ENCODE measurements at places on chromosomes 6 and 20.

DNA sequence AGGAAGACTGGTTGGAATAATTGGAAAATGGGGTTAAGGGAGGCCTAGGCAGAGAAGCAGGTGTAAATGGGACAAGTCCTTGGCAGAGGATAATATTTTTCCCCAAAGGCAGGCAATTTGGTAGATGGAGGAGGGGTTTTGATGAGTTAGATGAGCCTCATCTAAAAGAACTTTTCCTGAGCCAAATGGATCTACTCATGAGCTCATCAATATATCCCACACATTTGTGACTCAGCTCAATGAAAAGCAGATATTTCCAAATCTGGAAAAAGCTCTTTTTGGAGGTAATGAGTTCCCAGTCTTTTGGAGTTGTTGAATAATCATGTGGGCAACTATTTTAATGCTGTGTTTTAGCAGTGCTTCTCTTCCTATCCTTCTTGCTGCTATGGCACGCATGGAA is 685.5 kb upstream of the CITED2 start:
- peak; percentile 87 for DNase-seq

- DNase-seq: no peak
Measured at GRCh38 chr6:123962508-123962907, 158.8 kb downstream of the NKAIN2 start.

DNA sequence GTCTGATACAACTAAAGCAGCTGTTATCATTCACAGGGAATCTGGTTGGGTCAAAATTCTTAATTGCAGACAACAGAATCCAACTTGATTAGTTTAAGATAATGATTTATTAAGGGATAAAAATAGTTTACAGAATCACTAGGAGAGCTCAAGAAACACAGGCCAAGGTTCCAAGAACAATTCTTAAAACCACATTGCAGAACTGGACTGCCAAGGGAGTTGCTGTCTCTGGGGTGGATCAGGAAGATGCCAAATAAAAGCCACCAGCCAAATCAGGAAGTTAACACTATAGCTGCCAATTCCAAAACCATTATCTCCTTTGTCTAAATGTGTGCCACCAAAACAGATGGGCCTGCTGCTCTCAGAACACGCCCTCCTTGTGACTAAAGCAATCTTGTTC is 53.7 kb downstream of the NUDT3 start:
- no peak for DNase-seq

GRCh38 chr6:91304521-91304920 is 717.6 kb upstream of the MAP3K7 start:
- DNase-seq: no peak

- DNase-seq: peak; percentile 62
Measured at GRCh38 chr6:70706491-70707123, 38.9 kb downstream of the SMAP1 start.

DNA sequence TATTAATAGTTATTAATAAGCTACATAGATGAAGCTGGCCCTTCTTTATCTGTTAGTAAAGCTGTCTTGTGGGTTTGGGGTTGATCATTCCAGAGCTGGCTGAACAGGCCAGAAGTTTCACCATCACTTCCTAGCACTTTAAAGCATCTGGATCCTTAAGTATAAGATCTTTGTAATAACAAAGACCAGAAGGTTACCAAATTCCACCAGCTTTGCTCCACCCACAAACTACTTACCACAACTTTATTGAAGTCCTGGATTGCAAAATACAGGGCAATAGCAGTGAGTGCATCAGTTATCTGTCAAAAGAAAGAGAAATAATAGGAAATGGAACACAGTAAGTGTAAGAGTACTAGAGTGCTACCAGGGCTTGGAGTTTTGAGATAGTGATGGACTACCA is 33.0 kb downstream of the PIGU start:
- peak; percentile 90 for DNase-seq

- DNase-seq: no peak
Measured at GRCh38 chr6:50927800-50928199, 109.1 kb downstream of the TFAP2B start.

- DNase-seq: no peak
Measured at GRCh38 chr6:113292646-113293422, 564.3 kb upstream of the MARCKS start.

DNA sequence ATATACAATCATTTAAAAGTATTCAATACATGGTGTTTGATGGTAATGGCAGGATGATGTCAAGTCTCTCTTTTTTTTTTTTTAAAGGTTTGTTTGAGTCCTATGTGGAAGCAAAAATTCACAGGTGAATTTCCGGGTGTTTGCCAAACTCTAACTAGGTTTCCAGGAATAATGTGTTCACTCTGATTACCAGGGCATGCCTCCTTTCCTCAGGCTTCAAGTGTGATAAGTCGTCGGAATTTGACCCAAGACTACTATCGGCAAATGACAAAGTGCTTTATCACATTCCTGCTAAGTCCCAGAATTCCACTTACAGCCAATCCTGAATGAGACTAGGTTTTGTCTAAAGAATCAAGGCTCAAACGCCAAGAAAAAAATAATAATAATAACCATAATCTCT is 7.3 kb downstream of the OARD1 start:
- DNase-seq: no peak

DNA sequence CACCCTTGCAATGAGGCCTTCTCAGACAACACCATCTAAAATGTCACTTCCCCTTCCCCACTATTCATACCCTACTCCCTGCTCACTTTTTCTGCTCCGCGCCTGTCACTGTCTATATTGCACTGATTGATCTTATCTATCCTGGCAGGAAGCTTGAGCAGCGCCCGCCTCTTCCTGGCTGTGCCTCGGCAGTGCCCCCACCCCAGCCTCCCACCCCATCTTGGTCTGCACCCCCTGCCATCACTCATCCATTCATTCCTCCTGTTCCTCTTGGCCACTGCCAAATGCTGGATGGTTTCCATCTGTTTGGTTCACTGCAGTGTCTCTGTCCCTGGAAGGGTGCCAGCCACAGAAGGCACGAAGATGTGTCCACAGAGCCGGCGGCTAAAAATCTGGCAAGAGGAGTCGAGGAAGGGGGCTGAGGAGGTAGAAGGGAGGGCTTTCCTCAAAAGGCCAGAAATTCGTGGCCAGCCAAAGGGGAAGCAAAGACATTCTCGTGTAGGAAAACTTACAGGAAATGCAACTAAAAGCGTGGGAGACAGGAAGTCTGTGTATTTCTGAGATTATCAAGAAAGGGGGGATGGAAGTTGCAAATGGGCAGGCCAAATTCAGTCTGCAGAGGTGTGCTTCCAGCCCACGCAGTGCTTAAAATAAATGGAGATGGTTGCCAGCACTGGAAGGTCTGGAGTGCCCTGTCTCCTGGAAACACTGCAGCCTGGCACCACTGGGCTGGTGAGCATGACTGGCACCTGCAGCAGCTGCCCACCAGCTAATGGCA is 27.6 kb downstream of the SYNJ2 start:
- DNase-seq: peak; percentile 65

DNA sequence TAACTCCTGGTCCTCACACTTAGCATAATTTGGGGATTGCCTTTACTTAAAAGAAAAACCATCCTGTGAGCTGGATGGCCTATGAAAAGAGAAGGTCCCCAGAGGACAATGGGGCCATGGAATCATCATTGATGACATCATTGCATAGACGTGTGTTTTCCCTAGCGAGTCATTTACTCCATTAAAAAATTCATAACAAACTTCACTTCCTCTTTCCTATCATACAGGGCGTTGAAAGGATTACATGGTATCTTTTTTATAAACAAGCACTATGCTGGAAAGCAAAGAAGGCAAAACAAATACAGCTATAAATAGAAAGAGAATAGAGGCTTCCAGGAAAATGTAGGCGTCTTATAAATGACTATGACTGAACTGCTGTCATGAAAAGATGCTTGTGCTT is 11.3 kb upstream of the COL12A1 start:
- peak; percentile 91 for DNase-seq

GRCh38 chr20:35039146-35039545 is 53.5 kb downstream of the TRPC4AP start:
- no peak for DNase-seq

- peak; percentile 36 for DNase-seq
Measured at GRCh38 chr6:111939902-111940301, 66.7 kb upstream of the FYN start.

DNA sequence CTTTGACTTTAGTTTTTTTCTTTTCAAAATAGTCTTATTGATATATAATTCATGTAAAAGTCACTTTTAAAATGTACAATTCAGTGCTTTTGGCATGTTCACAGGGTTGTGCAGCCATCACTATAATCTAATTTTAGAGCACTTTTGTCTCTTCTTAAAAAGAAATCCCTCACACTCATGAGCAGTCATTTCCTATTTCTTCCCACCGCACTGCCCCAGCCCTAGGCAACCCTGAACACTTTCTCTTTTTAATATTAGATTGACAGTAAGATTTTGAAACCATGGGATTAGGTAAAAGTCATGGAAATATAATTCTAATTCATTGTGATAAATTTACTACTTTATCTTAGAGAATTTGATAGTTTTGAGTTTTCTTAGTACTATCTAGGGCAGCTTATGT is 309.4 kb downstream of the UTRN start:
- DNase-seq: no peak

GRCh38 chr6:162721404-162721687 is 6.2 kb downstream of the PRKN start:
- DNase-seq: no peak

GRCh38 chr6:132011582-132011981 is 60.4 kb upstream of the CCN2 start:
- peak; percentile 65 for DNase-seq

- peak; percentile 42 for DNase-seq
Measured at GRCh38 chr6:166849749-166850183, 106.6 kb downstream of the RNASET2 start.

GRCh38 chr6:170074907-170075306 is 216.0 kb downstream of the DLL1 start:
- DNase-seq: no peak

GRCh38 chr20:57223648-57224489 is 42.6 kb downstream of the BMP7 start:
- DNase-seq: peak; percentile 42

GRCh38 chr20:20649945-20650344 is 62.5 kb downstream of the RALGAPA2 start:
- no peak for DNase-seq

DNA sequence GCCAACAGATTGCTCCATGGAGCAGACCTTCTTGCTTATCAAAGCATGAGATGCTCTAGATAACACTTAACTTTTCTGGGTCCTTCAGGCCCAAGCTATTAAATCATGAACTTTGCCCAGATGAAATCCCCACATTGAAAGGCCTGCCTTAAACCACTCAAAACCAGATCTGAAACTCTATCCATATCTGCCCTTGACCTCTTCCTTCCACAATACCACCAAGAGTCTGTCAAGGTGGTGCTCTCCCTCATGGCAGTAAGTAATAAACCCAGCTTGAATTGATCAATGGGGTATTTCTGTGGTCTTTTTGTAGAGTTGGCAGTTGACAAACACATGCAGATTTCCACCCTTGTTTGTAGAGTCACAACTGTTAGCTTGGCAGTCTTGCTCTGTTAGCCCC is 135.5 kb downstream of the ISM1 start:
- no peak for DNase-seq

GRCh38 chr20:51650685-51651134 is 108.2 kb upstream of the NFATC2 start:
- peak; percentile 56 for DNase-seq

DNA sequence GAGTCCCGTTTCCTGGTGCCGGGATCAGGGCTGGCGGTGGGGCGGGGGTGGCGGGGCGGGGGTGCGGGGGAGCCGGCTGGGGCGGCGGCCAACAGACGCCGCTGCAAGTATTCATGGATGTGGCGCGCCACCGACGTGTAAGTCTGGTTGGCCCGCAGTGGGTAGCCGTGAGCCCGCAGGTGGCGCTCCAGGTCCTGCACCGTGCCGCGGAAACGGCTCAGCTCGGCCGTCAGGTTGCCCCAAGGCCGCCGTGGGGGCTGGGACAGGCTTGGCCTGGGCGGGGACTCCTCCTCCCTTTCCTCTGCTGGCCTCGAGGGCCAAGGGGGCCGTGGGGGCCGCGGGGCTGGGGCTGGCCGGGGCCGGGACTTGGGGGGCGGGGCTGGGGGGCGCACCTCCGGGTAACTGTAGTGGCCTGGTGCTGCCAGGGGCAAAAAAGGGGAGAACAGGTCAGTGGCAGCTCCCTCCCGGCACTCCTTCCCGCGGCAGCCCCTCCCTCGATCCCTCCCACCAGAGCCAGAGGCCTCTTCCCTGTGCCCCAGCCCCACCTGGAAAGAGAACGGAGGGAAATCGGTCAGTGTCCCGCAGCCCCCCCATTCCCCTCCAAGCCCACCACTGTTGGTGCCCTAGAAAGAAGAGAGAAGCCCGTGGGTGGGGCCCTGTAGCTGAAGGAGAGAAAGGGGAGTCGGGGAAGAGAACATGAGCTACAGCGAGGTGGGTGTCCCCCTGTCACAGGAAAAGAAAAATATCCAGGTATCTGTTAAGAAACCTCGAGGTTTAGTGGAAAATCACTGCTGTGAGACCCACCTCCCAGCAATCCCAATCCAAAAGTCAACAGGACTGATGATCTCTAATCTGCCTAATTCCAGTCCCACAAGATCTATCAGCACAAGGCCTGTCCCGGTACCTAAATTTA is 21.3 kb downstream of the TNXB start:
- DNase-seq: peak; percentile 67

- DNase-seq: no peak
Measured at GRCh38 chr6:2314641-2315040, 69.2 kb upstream of the GMDS start.

DNA sequence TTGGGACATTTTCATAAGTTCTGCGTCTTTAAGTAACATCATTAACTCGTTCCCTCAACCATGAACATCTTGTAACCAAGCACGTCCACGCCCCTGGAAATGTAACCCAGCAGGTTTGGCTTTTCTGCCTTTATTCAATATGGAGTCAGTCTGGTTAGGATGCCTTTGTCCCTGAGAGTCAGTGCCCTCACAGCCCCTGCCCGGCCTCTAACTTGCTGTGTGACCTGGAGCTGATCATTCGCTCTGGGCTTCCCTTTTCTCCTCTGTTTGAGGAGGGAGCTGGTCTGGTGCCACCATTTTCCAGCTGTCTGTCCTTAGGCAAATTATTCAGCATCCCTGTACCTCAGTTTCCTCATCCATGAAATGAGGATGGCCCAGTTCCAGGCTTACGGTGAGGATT is 26.5 kb upstream of the ANGPT4 start:
- DNase-seq: no peak

GRCh38 chr6:107956586-107957307 is 1.3 kb downstream of the SEC63 start:
- DNase-seq: peak; percentile 68

GRCh38 chr20:31678389-31679356 is 41.0 kb downstream of the COX4I2 start:
- DNase-seq: no peak

DNA sequence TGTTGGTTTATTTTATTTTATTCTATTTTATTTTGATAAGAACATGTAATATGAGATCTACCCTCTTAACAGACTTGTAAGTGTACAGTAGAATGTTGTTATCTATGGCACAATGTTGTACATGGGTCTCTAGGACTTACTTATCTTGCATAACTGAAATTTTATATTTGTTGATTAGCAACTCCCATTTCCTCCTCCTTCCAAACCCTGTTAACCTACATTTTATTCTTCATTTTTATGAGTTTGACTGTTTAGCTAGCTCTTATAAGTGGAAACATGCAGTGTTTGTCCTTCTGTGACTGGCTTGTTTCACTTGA is 37.9 kb upstream of the BCAS1 start:
- no peak for DNase-seq

- DNase-seq: no peak
Measured at GRCh38 chr6:136508725-136509392, 41.4 kb downstream of the MAP7 start.
